Activated B cell treated with CpG ODN at 0.5 μM for 24 hours (primary cell): ENCODE measurements at places on chromosomes 6 and 20.

GRCh38 chr20:49510562-49511122, 28.2 kb upstream of the KCNB1 start:
- no peak for DNase-seq

GRCh38 chr6:124978451-124979293, 16.4 kb downstream of the RNF217 start:
- DNase-seq: no peak

GRCh38 chr6:107540465-107540857, 50.5 kb downstream of the SOBP start:
- no peak for DNase-seq

DNA sequence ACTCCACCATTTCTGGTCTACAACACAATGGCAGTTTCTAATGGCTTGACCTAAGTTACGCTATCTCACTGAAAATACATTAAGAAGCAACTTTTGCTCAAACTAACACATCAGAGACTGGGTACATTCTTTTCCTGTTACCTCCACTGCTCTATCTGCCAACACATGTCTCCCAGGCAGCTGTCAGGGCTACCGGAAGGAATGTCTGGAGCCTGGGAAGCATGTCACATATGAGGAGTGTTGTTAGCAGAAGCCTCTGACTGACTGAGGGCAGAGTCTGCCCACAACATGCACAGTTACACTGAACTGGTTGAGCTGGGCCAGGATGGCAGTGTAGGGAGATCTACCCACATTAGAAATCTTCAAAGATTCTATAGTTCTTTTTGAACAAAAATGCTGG, 264.5 kb downstream of the KIF16B start:
- no peak for DNase-seq

DNA sequence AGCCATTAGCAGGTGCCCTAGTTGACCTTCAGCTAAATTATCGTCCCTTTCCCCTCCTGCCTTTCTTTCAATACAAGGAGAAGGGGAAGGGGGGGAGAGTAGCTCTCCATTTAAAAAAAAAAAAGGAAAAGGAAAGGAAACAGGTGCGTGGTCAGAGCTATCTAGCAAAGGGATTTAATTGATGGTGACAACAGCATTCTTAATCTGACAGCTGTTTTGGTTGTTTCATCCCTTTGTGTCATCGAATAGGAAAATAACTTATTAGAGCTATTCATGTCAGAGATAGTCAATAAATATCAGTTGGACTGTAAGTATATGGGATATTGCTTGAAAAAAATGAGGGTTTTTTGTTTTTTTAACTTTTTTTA, 195.2 kb upstream of the SASH1 start:
- no peak for DNase-seq

- DNase-seq: no peak
Observed at GRCh38 chr6:36719126-36719525, 21.5 kb downstream of the RAB44 start.

GRCh38 chr6:131642987-131643611, 6.0 kb downstream of the ENPP3 start:
- DNase-seq: no peak

DNA sequence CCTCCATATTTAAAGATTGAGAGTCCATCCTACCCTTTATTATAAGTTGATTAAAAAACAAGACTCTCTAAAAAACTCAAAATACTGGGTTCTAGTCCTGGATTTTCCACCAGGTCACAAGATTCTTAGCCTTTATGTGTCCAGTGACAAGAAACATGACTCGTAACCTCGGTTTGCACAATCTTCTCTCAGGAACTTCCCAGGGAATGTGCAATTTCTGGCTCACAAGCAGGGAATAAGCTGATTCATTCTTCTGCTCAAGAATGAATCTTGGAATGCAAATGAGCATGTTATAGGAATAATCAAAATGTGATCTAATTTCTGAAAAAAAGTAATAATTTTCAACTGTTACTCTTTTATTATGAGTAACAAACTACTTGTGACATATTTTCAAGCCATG, 45.1 kb downstream of the OGFRL1 start:
- DNase-seq: no peak

- no peak for DNase-seq
Observed at GRCh38 chr6:112488238-112488637, 141.1 kb downstream of the RFPL4B start.

DNA sequence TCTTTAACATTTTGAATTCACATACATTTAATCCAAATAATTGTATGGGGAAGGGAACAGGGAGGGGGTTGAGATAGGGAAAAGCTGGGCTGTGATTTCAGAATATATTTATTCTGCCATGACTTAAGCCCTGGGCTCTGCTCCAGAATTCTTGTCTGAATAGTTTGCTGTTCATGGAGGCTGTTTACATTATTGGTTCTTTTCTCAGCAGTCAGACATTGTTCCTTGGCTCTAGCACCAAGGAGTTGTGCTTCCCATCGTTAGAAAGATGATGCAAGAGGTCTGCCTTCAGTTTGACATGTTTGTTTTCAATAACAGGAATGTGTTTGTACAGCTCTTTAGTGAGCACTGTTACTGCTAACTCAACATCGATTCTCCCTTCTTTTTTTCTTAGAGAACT, 198.8 kb upstream of the CDYL start:
- no peak for DNase-seq

DNA sequence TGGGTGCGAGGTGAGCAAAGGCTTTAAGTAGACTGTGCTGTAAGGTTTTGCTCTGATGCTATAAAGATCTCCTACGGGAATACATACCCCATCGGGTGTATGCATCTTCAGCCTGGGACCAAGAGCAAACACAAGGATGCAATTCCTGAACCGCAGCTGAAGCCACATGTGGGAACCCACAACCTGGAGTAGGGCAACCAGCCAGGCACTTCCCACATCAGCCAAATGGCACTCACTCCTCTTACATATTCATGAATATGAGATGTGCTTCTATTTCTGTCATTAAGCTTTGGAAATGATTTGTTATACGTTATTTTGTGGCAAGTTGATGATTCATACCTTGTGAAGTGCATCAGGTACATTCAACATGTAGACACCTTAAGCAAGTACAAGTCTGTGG, 619.2 kb downstream of the C6orf118 start:
- no peak for DNase-seq

GRCh38 chr6:131067521-131067920, 4.5 kb upstream of the EPB41L2 start:
- no peak for DNase-seq

DNA sequence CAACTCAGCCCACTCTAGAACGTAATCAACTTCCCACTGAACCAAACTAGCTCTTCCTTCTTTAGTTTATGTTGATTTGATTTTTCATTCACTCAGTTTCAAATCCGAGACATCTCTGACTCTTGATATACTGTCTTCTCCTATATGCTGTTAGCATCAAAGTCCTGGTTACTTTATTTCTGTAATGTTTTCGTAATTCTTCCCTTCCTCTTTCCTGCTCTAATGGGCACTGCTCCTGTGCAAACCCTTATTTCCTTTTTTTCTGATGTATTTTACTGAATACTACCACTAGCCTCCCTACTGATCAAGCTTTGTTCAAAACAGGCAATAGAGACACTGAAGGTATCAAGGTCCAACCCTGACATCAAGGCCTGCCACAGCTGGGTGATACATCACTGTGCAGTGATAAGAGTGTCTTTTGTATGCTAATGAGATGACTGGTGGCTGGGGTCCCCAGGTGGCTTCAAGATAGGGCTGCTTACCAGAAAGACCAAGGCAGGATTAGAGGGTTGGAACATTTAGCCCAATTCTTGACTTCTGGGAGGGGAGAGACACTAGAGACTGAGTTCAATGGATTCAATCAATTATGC, 95.2 kb downstream of the KIF13A start:
- DNase-seq: no peak

GRCh38 chr6:160160450-160160849, 38.8 kb downstream of the SLC22A1 start:
- DNase-seq: no peak

DNA sequence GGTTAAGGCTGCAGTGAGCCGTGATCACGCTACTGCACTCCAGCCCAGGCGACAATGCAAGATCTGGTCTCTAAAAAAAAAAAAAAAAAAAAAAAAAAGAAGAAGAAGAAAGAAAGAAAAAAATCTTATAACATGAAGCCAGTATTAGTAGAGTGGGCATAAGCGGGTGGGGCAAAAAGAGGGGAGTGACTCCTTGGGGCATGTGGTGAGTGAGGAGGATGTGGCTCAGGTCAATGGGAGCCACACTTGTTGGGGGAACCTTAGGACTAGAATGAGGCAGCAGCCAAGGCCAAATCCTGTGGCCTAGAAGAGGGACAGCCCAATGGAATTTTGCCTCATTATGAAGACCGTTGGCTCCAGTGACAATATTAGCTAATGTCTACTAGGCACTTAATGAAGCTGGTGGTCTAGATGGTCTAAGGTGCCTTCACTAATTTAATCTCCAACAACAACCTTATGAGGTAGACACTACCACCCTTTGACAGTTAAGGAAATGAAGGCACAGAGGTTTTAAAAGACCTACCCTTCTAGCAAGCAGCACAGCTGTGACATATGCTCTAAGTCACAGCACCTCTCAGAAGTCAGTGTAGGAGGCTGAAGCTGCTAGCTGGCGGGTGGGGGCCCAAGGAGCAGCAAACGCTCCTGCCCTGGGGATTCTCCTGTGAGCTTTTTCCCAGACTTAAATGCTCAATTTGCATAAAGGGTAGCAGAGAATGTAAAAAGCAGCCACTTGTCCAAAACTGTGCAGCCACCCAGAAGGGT, 23.6 kb upstream of the ARMC12 start:
- DNase-seq: no peak

DNA sequence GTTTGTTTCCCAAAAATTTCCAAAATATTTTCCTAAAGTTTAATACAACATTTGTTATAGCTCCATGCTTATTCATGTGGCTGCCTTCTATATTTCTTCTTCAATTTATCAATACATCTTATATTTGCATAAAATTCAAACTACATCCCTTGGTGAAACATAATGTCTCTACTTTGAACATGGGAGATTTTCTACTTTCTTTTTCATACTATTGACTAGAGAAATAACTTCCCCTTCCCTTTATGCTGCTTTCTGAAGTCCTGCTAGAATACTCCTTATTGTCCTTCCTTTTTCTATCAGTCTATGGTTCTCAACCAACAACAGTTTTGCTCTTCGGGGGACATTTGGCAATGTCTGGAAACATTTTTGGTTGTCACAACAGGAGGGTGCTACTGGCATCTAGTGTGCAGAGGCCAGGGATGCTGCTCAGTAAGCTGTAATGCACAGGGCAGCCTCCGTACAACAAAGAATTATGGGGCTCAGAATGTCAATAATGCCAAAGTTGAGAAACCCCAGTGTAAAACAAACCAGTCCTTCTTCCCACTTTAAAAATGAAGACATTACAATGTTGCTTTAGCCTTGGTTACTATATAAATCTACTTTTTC, 29.9 kb downstream of the MKKS start:
- DNase-seq: no peak

DNA sequence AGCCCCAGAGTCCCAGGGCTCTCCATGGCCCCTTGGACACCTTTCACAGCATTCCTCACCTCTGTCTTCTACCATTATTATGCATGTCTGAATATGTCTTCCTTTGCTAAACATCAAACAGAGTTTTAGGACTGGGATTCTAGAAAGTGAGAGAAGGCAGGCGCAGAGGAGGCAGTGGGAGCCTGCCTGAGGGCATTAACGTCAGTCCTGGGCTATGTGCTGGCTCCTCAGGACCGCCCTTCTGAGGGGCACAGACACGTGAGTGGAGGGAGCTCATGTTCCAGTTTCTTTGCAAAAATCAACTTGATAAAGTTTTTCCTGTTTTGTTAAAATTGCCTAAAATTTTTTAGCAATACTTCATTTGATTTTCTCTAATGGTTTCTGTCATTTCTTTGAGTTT, 38.0 kb downstream of the C6orf15 start:
- DNase-seq: no peak

GRCh38 chr6:117306227-117306790, 41.0 kb downstream of the VGLL2 start:
- DNase-seq: no peak

GRCh38 chr20:47319517-47320252, 36.8 kb downstream of the ZMYND8 start:
- no peak for DNase-seq

DNA sequence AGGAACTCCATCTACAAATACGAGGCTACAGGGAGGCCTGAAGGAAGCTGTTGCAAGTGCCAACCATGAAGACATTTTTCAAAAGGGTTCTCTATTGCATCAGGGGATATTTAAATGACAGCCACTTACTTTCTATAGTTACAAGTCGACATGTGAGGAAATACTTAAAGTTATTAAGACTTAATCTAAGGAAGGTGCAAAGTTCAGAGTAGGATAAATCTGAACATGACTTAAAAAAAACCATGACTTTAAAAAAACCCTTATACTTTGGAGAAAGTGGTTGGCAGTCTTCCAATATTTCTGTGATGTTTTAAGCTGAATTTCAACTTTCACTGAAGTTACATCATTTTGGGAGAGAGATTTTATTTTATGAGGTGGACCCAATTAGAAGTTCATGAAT, 56.3 kb upstream of the EMILIN3 start:
- DNase-seq: no peak

DNA sequence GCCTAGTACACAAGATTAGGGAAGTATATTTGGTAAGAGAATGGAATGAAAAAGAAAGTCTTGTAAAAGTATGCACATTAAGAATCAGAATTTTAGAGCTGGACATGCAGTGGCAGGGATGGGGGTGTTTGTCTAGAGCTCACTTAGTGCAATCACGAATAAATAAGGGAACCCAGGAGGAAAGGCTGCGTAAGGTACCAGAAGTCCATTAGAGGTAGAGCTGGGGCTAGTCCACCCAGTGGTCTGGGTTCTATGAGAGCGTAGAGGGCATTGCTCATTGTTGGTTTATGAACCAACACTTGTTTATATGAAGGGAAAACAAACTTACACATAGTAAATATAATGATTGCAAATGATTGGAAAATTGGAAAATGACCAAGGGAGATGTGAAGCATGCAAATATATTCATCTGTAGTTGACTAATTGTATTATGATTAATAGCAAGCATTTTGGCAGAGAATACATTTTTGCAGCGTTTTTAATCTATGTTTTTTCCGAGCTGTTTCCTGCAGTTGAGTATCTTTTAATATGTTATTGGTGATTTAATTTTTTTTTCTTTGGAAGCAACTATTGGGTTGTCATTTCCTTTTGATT, 3.2 kb downstream of the CDC40 start:
- DNase-seq: no peak

DNA sequence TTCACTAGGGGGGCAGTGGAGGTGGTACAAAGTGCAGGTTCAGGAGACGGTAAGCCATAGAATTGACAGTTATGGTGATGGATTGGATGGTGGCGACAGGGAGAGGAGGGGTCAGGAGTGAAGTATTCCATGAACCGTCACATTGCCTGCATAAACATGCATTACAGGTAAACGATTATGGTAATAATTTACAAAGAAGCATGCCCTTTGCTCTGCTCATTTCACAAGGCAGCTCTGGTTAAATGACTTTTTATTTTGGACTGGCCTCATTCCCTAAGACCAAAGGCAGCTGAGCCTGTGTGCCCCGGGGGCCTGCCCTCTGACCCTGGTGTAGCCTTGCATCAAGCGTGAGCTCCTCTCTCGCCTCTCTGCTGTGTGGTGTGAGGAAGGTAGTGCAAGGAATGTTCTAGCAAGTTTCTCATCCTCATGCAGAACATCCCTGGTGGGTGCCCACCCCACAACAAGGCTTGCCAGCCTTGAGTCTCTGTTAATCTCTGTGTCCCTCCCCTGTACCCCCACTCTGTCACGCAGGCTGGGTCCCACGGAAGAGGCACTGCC, 59.0 kb downstream of the PPP1R14C start:
- DNase-seq: no peak
